ENCODE measurements at places on chromosomes 5 and 9.

DNA sequence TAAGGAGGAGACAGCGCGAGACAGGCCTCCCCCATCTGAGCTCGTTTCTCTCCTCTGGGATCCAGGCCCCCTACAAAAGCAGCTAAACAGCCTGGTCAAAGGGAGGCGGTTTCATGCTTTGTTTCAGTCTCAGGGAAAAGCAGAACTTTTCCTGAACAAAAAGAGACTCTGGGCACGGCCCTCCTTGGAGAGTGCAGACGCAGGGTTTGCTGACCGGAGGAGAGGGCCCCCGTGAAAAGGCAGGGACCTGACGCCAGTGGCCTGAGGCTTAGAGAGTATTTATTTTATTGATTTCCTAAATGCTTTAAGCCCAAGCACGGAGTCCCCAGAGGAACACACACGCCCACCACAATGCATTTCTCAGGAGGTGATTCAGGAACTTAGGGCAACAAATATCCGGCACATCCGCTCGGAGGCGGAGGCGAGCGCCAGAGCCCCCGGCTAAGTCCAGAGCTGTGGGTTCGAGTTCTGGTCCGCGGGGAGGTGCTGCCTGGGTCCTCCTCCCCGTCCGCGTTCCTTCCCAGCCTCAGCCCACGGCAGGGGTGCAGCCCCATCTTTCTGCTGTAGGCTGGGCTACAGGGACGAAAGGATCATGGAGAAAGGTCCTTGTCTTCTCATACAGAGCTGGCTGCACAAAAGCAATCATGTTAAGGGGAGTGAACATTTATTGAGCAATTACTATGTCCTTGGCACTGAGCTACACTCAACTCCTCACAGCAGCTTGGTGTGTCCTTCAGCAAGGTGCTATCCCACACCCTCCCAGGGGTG, 40.0 kb downstream of the PTGES start:
- no peak for DNase-seq

DNA sequence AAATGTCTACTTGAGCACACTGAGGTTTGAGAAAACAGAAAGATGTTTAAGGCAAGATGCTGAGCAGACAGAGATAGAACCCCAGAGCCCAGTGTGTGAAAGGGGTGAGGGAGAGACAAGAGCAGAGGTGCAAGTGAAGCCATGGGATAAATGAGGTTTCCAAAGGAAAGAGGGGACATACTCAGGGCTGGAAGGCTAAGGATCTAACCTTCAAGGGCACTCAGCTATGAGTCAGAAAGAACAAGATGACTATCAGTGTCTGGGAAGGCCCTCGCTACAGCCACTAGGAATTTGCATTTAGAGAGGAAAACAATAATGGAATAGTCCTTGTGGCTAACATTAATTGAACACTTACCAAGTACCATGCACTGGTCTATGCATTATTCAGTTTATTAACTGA, 113.7 kb downstream of the HTR4 start:
- no peak for DNase-seq

DNA sequence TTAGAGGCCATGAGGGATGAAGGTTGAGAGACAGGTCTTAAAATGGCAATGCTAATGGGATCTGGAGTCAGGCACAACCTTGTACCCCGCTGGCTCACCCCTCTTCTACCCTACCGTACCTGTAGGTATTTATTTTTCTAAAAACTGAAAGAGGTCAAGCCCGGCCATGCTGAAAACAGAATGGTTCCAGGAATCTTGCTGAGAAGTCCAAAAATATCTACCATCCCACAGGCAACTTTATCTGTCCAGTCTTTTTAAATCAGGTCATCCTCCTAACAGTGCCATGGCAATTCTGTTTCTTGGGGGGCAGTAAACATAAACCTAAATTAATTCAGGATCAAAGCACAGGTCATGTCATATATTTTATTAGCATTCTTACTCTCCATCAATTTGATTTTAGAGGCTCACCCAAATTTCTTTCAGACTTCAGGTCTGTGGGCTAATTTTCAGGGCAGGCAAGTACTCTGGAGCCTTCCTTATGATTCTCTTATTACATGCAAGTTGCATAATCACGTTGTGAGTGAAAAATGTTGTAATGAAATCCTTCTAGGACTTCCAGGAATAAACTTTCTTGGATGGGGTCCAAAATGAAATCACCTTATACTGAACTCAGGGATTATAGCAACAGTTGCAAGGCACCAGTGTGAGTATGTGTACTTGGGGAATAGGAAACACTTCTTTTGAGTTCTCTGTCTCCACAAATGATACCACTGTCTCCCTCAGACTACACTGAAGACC, 102.7 kb upstream of the NREP start:
- DNase-seq = no peak

- no peak for DNase-seq
Measured at GRCh38 chr9:97280755-97281330, 26.6 kb upstream of the CCDC180 start.

DNA sequence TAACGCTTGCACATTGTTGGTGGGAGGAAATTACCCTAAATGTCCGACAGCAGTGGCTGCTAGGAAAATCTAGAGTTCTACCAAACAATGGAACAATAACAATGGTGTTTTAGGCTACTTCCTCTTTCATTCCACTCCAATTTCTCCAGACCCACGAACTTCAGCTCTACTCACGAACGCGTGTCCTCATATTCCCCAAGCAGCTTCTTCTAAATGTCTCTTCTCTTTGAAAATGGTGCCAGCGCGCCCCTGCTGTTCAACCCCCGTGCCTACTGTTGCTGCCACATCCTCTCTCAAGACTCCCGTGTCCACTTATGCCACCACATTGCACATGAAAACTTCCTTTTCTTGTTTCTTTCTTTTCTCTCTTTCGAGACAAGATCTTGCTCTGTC, 25.6 kb downstream of the OR2V2 start:
- no peak for DNase-seq

DNA sequence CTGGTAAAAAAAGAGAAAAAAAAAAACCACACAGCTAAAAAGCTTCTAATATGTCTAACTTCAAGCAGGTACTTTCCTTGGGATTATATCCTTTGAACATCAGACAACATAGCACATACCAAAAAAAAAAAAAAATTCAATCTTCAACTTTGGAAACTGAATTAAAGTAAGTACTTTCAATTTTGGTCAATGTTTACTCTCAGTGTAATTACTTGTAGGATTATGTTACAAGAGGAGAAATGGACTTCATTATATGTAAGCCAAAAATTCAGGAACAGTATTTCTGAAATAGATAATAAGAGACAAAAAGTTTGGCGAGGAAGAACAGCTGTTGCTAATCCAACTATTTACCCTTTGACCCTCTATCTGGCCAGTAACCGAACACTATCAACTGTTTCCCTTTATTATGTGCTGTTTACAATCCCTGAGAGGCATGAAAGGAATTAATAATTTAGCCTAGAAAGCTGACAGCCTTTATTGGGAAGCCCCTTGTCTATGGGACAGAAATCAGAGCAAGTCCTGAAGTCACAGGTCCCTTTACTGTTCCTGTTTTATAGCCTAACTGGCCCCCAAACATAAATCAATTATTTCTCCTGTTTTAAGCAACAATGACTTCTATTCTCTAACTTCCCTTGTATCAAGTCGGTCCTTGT, 46.6 kb downstream of the NR6A1 start:
- no peak for DNase-seq

DNA sequence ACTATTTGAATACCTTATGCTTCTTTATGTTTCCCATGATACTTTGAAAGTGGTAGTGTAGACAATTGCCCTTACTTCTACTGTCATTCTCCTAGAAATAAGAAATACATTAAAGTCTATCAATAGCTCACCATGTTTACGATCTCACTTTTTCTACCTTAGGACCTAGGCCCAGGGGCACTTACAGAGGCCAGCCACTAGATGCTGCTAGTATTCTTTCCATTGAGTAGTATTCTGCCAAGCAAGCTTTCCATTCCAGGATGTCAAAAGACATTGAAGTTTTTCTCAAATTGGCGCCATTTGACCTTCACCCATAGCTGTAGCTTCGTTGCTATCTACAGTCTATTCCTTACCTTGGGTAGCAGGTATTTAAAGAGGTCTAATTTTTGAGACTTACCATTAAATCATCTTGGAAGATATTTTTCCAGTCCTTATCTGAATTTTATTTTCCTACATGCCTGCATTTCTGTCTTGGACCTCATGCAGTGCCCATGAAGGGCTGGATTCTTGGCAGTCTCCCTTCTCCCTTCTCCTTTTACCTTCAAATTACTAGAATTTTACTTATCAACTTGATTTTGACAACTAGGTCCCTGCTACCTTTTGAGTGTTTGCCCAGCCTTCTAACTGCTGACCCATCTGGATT, 246.0 kb upstream of the NUDT12 start:
- no peak for DNase-seq

- no peak for DNase-seq
Measured at GRCh38 chr5:145478651-145479050, 356.5 kb downstream of the PRELID2 start.

GRCh38 chr5:104347119-104347708, 784.6 kb upstream of the NUDT12 start:
- no peak for DNase-seq

DNA sequence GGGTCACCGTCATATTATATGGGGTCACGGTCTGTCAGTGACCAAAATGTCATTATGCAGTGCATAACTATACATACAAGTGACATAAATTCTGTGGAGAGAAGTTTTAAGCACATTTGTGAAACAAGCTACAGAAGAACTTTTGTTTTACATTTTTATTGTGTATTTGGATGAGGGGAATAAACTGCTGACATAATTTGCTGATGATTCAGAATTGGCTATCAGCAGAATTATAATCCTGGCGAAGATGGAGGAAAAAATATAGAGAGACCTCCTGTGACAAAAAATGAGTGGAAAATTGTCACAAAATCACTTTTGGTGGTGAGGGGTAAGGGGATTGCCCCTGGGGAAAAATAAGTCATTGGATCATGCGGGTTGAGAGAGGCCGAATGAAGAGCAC, 116.3 kb upstream of the ANKRD55 start:
- DNase-seq = no peak

- DNase-seq = no peak
Measured at GRCh38 chr5:107655831-107656230, 14.9 kb downstream of the EFNA5 start.

DNA sequence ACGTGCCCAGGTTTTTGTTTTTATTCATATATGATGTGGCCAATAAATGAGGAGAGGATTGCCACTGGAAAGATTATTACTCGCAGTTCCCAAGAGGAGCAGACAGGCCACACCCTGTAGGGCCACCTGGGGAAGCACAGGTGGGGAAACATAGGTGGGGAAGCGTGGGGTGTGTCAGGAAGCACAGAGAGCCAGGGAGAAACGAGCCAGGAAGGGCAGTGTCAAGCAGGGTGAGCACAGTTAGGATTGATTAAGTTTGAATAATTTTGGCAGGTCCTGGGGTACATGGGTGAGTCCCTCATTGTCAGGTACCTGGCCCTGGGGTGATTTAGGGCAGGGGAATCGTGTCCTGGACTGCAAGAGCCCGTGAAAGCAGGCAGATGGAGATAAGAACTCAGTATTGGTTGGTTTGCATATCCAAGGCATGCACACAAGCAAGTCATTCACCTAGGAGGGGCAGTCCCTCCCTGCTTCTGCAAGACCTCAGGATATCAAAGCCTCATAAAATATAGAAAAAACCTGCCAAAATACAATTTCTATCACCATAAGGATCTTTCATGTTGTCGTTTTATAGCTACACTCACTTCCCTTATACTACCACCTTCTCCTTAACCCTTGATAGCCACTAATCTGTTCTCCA, 22.4 kb downstream of the MVB12B start:
- no peak for DNase-seq

- no peak for DNase-seq
Measured at GRCh38 chr5:124459984-124460383, 286.5 kb downstream of the ZNF608 start.

GRCh38 chr5:64149268-64149667, 16.4 kb upstream of the RNF180 start:
- DNase-seq = no peak

DNA sequence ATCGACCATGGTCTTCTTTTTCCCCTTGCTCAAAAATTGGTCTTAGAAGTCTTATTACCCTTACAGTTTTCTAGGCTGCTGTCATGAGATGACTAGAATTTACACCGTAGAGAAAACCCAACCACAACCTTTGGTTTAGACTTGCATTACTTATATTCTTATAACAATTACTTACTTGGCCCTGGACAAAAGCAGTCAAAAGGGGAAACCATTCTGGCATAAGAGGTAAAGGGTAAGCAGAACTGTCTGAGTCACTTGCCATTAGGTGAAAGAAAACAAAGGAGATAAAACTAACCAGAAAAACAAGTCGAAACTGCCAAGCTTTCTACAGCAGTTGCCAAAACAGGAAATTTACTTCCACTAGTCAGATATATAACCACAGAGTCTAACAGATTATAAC, 17.9 kb downstream of the TMEM245 start:
- DNase-seq = no peak

DNA sequence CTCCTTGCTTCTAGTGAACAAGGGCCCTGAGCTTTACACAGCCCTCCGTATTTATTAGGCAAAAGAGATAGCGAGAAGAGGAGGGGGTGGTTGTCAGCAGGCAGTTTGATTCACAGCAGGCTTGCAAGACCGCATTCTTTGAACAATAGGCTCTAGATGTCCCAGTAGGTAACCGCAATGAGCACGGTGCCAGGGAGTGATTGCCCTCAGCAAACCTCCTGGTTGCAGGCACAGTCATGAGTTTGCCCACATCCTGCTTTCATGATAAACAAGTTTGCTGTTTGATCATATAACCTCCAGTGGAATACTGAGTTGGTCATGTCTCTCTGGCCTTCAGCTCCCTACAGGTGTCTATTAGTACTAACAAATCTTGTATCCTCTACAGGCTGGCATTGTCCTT, 66.1 kb downstream of the CACNA1B start:
- no peak for DNase-seq

DNA sequence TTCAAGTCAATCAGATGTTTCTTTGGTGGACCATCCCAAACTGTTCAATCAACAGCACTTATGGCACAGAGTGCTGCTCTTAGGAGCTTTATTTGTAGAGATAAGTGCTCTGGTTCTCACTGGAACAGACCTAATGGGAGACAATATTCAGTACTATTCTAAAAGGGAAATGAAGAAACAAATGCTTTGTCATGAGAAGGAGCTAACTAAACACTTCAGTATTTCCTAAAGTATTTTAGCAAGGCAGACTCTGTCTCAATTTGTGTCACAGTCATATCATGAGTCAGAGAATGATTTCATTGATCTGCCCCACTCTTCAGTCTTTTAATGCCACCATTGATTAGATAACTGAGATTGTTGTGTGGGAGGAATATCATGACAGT, 175.3 kb downstream of the SLF1 start:
- no peak for DNase-seq

GRCh38 chr5:150209099-150209635, 19.3 kb downstream of the SLC6A7 start:
- DNase-seq = no peak

DNA sequence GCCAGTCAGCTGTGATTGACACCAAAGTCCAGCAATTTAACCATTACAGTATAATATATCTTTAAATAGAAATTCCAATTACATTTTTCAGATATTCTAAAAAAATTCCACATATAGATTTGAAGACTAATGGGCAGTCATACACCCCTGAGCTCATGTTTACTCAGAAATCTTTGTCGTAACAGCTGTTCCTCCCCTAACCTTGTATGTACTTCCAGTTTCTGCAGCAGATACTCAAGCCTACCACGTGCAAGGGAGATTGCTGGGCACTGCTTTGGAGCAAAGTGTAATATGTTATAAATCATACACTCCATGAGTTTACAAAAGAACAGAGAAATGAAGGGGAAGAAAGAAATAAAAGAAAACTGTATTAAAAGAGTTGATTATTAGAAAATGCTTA, 241.2 kb downstream of the TRIM32 start:
- no peak for DNase-seq

All from activated naive CD4-positive, alpha-beta T cell treated with anti-CD3 and anti-CD28 coated beads, Interleukin-2, amount 50 U/mL, for 72 hours (primary cell).